Activated naive CD4-positive, alpha-beta T cell treated with anti-CD3 and anti-CD28 coated beads, Interleukin-2, amount 50 U/mL, for 72 hours (primary cell): ENCODE measurements at places on chromosomes 5 and 9. TPM values are rescaled to one million over a fixed set of nuclear protein-coding genes. Genes with fewer than 3 reads are reported as not detected.

The FSTL4 gene
- not detected for total RNA-seq

The PCDHAC2 gene
- not detected for total RNA-seq

The PCBD2 gene
- 5.7 TPM for total RNA-seq

The SHC3 gene
- total RNA-seq, result 0.02 TPM

DNA sequence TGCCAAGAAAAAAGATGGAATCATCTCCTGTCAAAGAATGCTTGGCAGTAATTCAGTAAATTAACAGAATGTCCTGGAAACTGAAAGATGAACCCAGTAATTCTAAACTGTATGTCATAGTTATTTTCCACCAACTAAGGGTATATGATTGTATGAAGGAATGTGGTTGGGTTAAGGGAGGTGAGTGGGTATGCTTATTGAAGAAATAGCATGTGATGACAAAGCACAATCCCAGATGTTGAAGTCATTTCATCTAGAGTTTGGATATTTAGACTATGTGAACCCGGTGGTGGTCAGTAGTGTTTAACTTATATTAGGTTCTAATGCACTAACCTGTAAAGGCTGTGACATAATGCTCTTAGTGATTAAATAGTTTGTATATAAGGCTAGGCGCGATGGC is 87.3 kb downstream of the CDKN2A start:
- DNase-seq, result no peak

GRCh38 chr5:82586661-82587310 is 308.6 kb upstream of the RPS23 start:
- DNase-seq, result no peak

GRCh38 chr5:56985936-56986625 is 34.2 kb upstream of the MIER3 start:
- no peak for DNase-seq

GRCh38 chr9:131731644-131732043 is 8.2 kb downstream of the RAPGEF1 start:
- no peak for DNase-seq

- DNase-seq, result no peak
These were observed 60.8 kb downstream of the MARCHF3 start for GRCh38 chr5:126969548-126969947.
